Skeletal muscle cell (primary cell): ENCODE measurements at places on chromosomes 12 and 14.

DNA sequence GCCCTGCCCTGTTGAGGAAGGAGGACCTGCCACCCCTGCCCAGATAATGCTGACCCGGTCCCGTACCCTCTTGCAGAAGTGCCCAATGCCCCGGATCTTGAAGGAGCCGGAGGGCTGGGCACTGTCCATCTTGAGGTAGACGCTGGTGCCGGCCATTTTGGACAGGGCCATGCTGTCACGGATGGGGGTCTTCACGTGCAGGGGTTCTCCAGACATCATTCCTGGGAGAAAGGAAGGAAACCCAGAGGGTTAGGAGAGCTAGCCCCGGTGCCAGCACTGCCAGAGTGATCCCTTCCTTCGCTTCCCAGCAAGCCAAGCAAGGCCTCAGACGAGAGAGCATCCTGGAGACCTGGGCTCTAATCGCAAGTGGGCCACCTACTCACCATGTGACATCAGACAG is 4.2 kb downstream of the SDS start:
- no peak for DNase-seq

DNA sequence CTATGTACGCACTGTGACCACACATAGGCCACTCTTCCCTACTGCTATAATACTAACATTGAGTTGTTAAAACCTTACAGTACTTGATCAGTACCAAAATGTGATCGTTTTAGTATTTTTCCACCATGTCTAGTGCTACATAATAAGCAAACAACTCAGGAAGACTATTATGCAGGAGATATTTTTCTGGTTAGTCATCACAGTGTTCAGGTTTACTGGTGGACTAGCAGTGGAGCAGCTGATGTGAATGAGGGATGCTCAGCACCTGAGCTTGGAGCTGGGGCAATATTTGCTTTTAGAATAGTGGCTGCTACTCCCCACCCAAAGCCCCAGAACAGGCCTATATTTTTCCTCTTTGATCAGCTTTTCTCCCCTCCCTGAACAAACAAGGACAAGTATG is 513.1 kb downstream of the KCNH5 start:
- no peak for DNase-seq

GRCh38 chr12:32826807-32827412 is 69.7 kb downstream of the PKP2 start:
- DNase-seq = no peak

DNA sequence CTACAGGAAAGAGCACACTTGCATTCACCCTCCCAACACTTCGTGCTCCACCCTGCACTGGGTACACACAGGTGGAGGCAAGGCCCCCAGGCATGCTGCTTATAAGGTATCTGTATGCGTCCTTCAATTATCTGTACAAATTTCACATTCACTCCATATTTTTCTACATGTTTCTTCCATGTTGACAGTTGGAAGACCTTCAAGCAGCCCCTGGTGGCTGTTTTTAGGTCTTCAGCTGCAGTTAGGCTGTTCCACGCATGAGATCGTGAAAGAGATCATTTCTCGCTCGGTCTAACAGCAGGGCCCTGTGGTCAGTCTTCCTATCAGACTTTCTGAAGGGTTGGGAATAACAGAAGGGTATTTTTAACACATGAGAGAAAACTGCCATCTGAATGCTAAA is 47.1 kb downstream of the PLXNC1 start:
- no peak for DNase-seq

DNA sequence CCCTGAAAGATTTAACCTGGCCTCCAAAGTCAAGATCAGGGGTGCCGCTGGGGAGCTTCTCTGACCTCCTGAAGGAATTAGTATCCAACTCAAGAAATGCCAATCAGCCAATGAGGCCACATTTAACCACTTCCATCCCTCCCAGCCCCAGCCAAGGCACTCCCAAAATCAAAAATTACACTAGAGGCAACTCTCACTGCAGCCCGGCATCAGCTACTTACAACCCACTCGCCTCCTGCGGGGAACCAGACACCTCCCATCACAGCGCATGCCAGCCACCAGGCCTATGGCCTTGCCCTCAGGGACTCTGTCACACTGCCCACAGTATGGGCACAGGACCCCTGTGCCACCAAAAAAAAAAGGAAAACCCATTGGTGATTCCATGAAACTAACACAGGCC is 62.3 kb upstream of the DDX11 start:
- no peak for DNase-seq

- no peak for DNase-seq
These were observed 7.6 kb upstream of the LRTM2 start for GRCh38 chr12:1812650-1813302.

- DNase-seq = peak; percentile 76
These were observed 6.7 kb upstream of the BATF start for GRCh38 chr14:75515629-75515996.

DNA sequence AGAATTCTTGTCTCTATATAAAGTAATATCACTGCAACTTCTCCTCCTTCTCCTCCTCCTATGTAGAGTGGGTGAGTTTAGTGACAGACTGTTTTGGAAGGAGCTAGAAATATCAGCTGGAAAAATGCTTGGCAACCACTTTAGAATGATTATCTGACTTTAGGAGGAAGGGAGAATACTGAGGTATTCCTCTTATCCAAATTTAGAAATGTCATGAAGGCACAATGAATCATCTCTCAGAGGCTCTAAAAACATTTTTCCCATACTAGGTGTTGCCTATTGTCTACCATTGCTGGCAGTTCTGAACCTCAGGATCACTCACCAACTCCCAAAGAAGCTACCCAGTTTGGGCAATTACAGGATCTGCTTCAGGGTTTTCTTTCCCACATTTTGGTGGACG is 306.6 kb upstream of the ATP2B1 start:
- DNase-seq = no peak

DNA sequence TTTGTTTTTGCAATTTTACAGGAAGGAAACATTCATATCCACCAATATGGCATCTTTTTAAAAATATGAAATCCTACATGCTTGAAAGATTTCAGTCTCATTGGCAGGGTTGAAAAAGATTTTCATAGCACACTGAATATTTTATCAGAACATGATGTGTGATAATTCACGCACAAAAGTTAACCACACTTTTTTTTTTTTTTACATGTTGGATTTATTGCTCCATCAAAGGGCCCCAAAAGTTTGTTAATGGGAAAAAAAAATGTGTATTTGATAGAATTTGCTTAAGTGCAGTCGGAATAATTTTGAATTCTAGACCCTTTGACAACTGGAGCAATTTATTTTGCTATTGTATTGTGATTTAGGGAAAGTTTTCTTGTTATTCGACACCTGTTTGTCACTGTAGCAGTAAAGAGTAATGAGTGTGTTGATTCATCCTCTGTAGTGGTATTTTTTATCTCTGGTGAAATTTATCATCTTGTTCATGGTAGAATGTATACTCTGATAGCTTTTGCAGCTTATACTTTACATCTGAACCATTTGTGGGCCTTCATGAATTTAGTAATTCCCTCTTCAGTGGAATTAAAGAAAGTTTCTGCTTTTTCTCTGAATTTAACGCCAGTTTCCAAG is 1.1 kb downstream of the EML1 start:
- DNase-seq = no peak

DNA sequence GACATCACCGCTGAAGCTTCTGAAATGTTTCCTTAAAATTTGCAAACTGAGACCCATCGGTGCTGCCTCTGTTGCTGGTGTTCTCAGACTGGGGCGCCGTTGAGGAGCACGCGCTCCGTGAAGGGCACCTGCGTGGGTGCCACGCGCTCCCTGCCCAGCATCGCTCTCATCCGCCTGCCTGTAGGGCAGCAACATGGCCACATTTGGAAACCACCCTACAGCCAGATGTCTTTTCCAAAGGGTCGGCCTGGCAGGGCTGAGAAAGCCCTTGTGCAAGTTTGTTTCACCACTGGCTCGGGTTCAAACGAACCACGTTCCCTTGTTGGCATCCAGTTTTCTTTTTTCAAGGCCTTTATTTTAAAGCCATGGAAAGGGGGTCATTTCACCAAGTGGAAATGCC is 13.9 kb downstream of the ADGRD1 start:
- DNase-seq = no peak

DNA sequence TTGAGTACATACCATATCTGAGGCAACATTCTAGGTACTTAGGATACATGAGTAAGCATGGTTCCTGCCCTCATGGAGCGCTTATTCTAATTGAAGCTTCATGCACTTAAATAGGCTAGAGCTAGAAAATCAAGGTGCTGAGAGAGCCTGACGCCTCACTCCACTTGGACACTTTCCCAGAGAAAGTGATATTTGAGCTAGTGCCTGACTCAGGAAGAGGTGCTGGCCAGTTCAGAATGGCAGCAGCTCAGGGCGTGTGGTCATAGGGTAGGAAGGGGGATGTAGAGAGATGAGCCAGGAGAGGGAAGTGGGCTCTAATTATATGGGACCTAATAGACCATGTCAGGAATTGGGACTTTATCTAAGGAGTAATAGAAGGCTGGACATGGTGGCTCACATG is 33.3 kb downstream of the TULP3 start:
- DNase-seq = no peak

- no peak for DNase-seq
These were observed 439.7 kb downstream of the ADAMTS20 start for GRCh38 chr12:43112101-43112920.

- no peak for DNase-seq
These were observed 126.0 kb downstream of the SLC6A15 start for GRCh38 chr12:84786622-84787021.

DNA sequence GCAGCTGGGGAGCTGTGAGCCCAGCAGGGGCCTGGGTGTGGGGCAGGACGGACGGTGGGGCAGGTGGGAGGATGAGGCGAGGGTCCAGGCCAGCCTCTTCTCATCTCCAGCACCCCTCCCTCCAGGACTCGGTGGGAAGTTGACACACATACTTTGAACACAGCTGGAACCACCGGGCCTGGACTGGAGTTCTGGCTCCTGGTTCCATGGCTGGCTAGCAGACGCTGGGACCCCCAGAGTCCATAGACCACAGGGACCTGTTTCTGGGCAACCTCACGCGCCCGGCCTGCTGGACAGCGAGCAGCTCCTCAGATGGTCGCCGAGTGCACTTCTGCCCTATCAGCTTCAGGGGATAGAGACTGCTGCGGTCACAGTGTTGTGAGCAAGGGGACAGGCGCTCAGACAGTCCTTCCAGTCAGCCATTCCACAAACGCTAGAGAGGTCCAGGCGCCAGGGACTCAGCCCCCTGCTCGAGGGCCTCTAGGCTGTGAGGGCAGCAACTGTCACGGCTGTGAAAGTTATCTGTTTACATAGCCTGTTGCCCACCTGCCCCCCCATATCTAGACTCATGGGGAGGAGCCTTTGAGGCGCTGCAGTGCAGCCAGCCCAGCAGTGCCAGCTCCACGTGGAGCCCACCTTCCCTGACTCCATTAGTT is 25.2 kb downstream of the TCHP start:
- no peak for DNase-seq

DNA sequence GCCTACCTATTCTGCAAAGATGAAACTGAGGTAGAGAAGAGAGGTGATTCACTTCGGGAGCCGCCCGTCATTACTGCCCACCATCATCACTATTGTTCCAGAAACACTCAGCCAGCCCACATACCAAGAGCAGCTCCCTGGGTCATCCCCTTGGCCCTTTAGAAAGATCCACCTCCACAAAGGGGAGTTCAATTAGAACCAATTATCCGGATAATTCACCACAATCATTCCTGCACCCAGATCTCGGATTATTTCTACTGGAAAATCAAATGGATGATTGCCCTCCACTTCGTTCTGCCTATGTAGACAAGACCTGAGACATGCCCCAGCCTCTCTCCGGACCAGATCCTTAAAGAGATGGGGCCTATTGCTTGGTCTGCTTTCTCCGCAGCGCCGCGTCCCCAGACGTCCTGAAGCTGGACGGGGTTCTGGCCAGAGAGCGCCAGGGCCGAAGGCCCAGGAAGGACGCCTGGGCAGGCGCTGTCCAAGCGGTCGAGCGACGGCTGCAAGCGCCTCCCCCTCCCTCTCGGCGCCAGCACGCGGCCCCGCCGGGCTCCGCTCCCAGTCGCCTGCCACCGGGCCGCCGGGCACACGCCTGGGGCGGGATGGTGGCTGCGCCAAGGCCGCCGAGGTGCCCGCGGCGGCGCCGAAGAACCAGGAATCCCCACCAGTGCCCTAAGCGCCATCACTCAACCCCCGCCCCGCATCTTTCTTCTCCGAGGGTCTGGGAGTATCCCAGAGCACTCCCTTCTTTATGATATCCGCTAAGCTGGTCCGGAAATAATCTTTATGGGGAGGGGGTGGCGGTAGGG is 1.3 kb upstream of the ASCL1 start:
- no peak for DNase-seq

DNA sequence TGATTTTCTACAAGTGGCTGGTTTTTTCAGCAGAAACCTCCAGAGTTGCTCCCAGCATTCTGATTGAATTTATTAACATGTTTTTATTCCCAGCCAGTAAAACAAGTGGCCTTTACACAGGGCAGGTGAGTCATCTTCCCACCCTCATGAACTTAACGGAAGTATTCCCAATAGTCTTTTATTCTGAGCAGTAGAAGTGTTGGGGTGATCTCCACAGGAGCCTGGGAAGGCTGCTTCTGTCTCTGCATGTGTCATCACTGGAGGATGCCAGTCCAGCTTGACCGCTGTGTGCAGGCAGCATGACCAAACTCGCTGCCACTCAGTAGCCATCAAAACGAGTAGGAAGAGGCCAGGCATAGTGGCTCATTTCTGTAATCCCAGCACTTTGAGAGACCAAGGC is 13.4 kb upstream of the DNAH10 start:
- DNase-seq = peak; percentile 21

DNA sequence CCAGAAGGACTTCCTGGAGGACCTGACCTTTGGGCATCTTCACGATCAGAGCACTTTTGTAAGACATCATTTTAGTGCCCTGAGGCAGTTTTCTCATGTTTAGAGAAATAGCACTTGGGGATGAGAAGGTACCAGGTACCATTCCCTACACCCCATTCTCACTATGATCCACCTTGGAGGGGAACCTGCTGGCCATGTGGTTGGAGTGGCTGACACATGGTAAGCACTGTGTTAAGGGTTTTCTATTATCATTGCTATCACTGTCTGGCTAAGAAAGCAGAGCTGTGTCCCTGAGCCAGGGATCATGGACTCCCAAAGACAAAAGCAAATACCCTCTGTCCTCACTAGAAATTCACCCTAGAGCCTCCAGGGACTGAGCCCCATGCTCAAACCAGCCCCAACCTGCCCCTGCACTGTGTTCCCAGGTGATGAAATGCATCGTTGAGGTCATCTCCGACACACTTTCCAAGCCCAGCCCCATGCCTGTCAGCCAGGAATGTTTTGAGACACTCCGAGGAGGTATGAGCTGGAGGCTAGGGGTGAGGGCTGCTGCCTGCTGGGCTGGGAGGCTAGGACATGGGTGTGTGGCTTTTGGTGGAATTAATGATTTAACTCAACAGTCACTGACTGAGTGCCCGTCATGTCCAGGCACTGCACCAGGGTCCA is 3.4 kb downstream of the CHGA start:
- no peak for DNase-seq

- DNase-seq = no peak
These were observed 18.2 kb downstream of the RTN1 start for GRCh38 chr14:59852350-59852749.

GRCh38 chr12:29889737-29890136 is 106.0 kb upstream of the TMTC1 start:
- DNase-seq = peak; percentile 12

- DNase-seq = peak; percentile 22
These were observed 51.7 kb upstream of the RTL1 start for GRCh38 chr14:100955201-100955600.

- no peak for DNase-seq
These were observed 535.2 kb downstream of the BCL11B start for GRCh38 chr14:98736701-98737338.
